ENCODE measurements at places on chromosomes 16 and 17.

DNA sequence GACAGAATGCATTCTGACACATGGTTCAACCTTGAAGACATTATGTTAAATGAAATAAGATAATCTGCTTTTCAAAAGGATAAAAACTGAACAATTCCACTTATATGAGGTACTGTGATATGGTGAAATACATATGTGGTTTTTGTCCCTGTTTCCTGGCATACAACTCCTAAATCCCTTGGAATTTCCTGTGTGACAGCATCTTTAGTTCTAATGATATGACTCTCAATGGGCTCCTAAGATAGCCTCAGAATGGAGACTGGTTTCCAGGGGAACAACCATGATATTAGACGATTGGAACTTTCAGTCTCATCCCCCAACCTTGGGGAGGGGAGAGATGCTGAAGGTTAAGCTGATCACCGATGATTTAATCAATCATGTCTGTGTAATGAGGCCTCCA, 37.7 kb upstream of the PHLPP2 start:
- H3K27ac ChIP-seq: no peak overlapping the region
- H3K4me1 ChIP-seq: peaks cover 9% of the 10 kb centered on the region

- H3K27ac ChIP-seq: no peak overlapping the region
- no peaks in the 10 kb centered on the region for H3K27me3 ChIP-seq
- H3K4me3 ChIP-seq: no peak overlapping the region
- no peaks in the 10 kb centered on the region for H3K36me3 ChIP-seq
- H3K4me1 ChIP-seq: no peaks in the 10 kb centered on the region
Measured at GRCh38 chr17:6471531-6472465, 27.5 kb downstream of the PIMREG start.

GRCh38 chr17:5562661-5563360, 21.5 kb downstream of the NLRP1 start:
- peaks cover 34% of the 10 kb centered on the region for H3K36me3 ChIP-seq
- no peaks in the 10 kb centered on the region for H3K27me3 ChIP-seq
- peak overlapping the region; percentile 6 for H3K27ac ChIP-seq
- no peak overlapping the region for H3K4me3 ChIP-seq

GRCh38 chr17:79212149-79213087, 137.8 kb downstream of the ENGASE start:
- H3K36me3 ChIP-seq: no peaks in the 10 kb centered on the region
- no peak for DNase-seq
- no peak overlapping the region for H3K27ac ChIP-seq

DNA sequence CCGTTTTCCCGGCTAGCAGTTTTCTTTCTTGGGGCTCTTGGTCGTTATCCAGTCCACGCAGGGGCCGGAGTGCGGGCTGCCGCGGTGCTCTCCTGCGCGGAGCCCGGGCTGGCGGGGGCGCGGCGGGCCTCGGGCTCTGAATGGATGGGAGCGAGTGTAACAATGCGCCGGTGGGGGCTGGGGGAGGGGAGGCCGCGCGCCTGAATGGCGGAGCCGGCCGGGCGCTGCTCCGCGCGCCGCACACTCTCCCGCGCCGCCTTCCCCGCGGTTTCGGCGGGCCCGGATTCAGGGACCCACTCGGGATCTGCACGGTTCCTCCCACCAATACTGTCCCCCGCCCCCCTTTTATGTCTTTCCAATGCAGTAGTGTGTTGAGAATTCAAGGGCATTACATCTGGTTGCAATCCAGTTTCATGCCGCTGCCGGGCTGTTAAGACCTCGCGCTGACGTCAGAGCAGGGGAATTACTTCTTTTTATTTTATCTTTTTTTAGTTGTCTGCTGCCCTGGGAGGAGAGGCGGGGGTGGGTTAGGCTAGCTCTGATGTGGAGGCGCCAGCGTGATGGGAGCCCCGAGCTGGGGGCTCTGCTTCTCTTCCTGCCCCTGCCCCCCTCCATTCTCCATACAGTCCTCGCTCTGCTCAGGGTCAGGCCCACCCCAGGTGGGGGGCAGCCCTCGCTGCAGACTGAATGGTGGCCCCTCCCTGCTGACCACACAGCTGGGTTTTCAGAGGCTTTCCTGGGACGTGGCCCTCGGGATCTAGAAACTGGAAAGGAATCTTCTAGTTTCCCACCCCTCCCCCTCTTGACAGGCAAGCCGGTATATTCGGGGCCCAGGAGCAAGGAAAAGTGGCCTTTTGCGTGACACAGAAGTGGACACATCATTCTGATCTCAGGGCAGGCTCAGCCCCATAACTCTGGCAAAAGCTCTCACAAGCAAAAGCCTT, 1.8 kb downstream of the RAI1 start:
- peaks cover 9% of the 10 kb centered on the region for H3K36me3 ChIP-seq
- peak overlapping the region; percentile 89 for H3K27ac ChIP-seq
- peak; percentile 32 for DNase-seq

DNA sequence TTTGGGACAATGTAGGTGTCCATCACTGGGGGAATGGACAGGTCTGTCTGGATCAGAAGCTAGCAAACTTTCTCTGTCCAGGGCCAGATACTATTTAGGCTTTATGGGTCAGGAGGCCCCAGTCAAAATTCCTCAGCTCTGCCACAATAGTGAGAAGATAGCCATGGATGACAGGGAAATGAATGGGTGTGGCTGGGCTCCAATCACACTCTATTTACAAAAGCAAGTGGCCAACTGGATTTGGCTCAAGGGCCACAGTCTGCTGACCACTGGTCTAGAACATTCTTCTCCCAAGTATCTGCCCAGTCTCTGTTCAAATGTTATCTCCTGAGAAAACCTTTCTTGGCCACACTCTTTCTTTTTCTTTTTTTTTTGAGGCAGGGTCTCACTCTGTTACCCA, 339.9 kb downstream of the SOX9 start:
- no peak overlapping the region for H3K27ac ChIP-seq
- no peaks in the 10 kb centered on the region for H3K4me1 ChIP-seq
- DNase-seq: no peak
- H3K27me3 ChIP-seq: no peaks in the 10 kb centered on the region
- no peak overlapping the region for H3K4me3 ChIP-seq

GRCh38 chr17:6780886-6781285, 4.9 kb downstream of the FBXO39 start:
- peaks cover 33% of the 10 kb centered on the region for H3K36me3 ChIP-seq
- H3K27ac ChIP-seq: no peak overlapping the region
- H3K4me1 ChIP-seq: no peaks in the 10 kb centered on the region
- H3K27me3 ChIP-seq: peaks cover 3% of the 10 kb centered on the region

- H3K27ac ChIP-seq: peak overlapping the region; percentile 89
- peak overlapping the region; percentile 92 for H3K4me3 ChIP-seq
- H3K4me1 ChIP-seq: peaks cover 14% of the 10 kb centered on the region
- no peaks in the 10 kb centered on the region for H3K36me3 ChIP-seq
- no peak for DNase-seq
Measured at GRCh38 chr16:75555213-75555706, 792 bp downstream of the TMEM231 start.

DNA sequence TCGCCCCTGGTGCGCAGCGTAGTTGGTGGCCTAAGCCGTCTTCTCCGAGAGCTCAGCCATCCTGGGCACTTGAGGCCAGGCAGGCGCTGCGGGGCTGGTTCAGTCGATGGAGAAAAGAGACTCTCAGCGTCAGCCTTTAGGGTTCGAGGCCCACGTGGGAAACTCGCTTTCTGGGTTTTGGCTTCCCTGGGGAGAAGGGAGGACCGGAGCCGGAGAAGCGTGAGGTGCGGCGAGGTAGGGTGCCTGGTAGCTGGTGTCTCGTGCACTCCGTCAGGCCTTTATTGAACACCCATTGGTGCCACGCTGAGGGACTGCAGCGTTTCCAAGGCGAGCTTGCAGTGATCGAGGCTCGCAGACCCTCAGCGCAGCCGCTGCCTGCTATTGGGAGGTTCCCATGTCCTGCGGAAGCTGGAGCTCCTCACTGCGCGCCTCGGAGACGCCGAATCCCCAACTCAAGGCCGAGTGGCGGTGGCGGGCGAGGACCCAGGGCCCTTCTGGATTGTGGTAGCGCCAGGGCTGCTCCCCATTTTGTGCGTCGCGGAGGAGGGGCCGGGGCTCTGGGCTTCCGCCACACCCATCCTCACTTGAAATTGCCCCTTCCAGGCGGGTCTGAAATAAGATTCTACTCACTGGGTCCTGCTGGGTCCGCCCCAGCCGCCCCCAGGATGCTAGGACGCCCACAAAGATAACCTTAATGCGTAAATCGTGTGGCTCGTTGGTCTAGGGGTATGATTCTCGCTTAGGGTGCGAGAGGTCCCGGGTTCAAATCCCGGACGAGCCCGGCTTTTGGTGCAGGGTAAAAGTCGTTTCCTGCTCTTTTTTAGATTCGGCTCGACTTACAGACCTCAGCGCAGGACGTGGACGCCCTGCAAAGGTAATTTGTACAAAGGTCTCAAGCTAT, 1.2 kb downstream of the OR1F1 start:
- H3K4me1 ChIP-seq: peaks cover 44% of the 10 kb centered on the region
- H3K27ac ChIP-seq: peak overlapping the region; percentile 85
- H3K4me3 ChIP-seq: peak overlapping the region; percentile 73
- peaks cover 46% of the 10 kb centered on the region for H3K27me3 ChIP-seq
- DNase-seq: no peak

DNA sequence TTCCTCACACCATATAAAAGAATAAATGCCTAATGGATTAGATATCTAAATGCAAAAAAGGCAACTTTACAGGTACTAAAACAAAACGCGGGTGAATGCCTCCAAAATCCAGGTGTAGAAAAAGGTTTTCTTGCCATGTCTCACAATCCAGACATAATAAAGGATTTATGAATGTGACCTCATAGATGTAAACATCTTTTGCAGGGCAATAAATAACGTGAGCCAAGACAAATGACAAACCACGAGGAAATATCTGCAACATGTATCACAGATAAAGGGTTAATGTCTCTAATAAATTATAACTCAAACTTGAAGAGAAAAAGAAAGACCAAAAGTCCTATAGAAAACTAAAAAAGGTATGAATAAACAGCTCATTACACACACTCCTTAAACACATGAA, 180.7 kb downstream of the PARN start:
- H3K4me3 ChIP-seq: no peak overlapping the region
- H3K4me1 ChIP-seq: no peaks in the 10 kb centered on the region
- no peaks in the 10 kb centered on the region for H3K27me3 ChIP-seq
- H3K27ac ChIP-seq: no peak overlapping the region
- no peaks in the 10 kb centered on the region for H3K36me3 ChIP-seq

GRCh38 chr17:7203391-7203790, 16.2 kb downstream of the DLG4 start:
- H3K4me1 ChIP-seq: peaks cover 23% of the 10 kb centered on the region
- no peak for DNase-seq

GRCh38 chr16:14061732-14062259, 9.3 kb upstream of the MRTFB start:
- H3K36me3 ChIP-seq: no peaks in the 10 kb centered on the region
- no peaks in the 10 kb centered on the region for H3K4me1 ChIP-seq
- H3K27ac ChIP-seq: no peak overlapping the region
- peaks cover 4% of the 10 kb centered on the region for H3K27me3 ChIP-seq
- no peak for DNase-seq

DNA sequence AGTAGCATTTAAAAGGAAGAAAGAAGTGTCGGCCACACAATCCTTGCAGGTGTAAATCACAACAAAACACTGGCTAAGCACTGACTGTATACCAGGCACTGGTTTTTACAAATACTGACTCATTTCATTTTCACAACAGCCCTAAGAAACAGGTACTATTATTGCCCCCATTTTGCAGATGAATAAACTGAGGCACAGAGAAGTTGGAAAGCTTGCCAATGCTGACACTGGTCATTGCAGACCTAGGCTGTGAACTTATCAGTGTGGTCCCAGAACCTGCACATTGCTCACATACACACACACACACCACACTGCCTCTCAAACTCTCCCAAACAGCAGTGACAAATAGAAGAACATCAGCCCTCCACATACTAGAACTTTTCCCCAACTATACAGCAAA, 37.6 kb downstream of the CDYL2 start:
- peaks cover 34% of the 10 kb centered on the region for H3K4me1 ChIP-seq
- no peaks in the 10 kb centered on the region for H3K27me3 ChIP-seq
- DNase-seq: no peak
- peaks cover 22% of the 10 kb centered on the region for H3K36me3 ChIP-seq
- no peak overlapping the region for H3K27ac ChIP-seq

DNA sequence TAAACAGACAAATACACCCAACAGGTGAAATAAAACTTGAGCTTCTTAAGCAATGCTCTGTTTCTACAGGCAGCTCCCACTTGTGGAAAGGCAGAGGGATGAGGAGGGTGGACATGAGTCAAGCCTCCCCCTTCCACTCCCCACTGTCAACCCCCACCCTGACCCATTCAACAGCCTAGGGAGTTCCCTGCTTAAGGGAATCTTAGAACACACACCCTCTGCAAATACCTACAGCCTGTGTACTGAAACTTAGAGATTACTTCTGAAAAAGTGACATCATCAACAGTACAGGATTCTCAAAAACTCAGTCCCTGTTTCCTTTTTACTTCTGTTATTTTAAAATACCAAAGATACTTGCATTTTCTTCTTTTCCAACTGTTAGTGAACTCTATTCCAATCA, 345.4 kb downstream of the SOX9 start:
- no peak overlapping the region for H3K4me3 ChIP-seq
- H3K4me1 ChIP-seq: no peaks in the 10 kb centered on the region
- DNase-seq: no peak
- no peak overlapping the region for H3K27ac ChIP-seq
- no peaks in the 10 kb centered on the region for H3K27me3 ChIP-seq
- H3K36me3 ChIP-seq: no peaks in the 10 kb centered on the region

DNA sequence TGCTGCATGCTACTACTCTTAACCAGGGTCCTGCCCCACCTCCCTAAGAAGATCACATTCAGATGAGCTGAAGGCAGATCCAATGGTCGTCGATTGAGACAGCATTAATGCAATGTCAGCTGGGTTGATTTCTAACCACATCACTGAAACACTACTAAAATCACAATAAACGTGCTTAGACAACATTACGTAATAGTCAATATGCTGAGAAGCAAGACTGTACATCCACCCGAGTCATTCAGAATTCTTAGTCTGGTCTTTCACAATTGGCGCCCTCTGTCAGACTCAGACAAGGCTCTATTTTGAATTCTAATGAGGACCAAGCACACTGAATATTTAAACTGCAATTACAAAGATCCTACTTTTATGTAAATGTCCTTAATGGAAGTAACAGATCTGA, 205.2 kb downstream of the STX8 start:
- no peak overlapping the region for H3K27ac ChIP-seq
- no peaks in the 10 kb centered on the region for H3K27me3 ChIP-seq
- no peak overlapping the region for H3K4me3 ChIP-seq
- no peaks in the 10 kb centered on the region for H3K36me3 ChIP-seq

DNA sequence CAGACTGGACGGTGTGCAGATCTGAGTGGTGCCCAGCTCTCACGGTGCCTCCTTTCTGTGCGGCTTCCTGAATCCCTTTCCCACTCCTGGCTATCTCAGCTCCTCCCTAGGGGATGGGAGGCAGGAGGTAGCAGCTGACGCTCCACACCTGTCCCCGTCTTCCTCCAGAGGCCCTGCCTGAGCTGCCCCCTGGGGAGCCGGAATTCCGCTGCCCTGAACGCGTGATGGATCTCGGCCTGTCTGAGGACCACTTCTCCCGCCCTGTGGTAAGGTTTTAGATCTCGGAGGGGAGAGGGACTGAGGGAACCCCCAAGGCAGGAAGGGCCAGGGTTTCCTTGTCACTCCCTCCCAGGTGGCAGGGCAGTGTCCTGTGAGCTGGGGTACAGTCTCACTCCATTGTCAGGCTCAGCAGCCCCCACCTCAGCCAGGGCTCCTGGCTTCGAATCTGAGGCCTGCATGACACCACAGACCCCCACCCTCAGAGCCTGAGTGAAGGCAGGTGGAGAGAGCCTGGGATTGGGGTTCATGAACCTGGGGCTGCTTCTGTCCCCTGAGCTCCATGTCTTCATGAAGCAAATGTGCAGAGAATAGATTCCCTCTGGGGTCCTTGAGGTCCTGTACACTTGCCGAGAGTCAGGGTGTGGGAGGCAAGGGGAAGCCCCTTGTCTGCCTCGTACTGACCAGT, 6.6 kb downstream of the DEF8 start:
- H3K4me3 ChIP-seq: no peak overlapping the region
- H3K27ac ChIP-seq: no peak overlapping the region
- peaks cover 11% of the 10 kb centered on the region for H3K36me3 ChIP-seq
- no peaks in the 10 kb centered on the region for H3K4me1 ChIP-seq
- no peak for DNase-seq

Measured in activated T-helper 1 cell treated with anti-CD3 and anti-CD28 coated beads, Interleukin-12 subunit alpha, Interleukin-12 subunit beta, Interleukin-2, Interleukin-4 antibody, amounts not matched to agents 30 ng/mL and 10 ng/mL and 1 ng/mL, durations not matched to agents 14 hours and 24 hours and 36 hours (primary cell).